ENCODE measurements at places on chromosomes 7 and 10.

DNA sequence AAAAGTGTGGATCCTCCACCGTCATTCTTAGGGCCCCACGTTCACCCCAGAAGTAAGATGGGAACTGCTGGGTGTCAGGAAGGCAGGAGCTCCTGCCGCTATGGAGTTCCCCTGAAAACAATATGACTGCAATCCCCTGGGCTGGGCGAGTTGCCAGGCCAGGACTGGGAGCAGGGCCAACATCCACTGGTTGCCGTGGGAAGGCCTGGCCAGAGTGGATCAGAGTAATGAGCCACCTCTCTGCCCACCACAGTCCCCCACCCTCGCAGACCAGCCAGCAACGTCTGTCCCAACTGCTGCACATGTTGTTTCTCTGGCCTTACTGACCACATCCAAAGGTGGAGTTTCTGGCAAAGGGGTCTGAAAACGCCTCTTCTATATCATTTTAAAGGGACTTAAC is 86.6 kb downstream of the STRA8 start:
- no peak overlapping the region for H3K27ac ChIP-seq
- no peaks in the 10 kb centered on the region for H3K4me1 ChIP-seq
- peaks cover 2% of the 10 kb centered on the region for H3K36me3 ChIP-seq
- H3K27me3 ChIP-seq = no peaks in the 10 kb centered on the region
- no peak overlapping the region for H3K4me3 ChIP-seq
- no peak for DNase-seq

GRCh38 chr7:88090671-88091070 is 129.2 kb downstream of the SRI start:
- H3K4me1 ChIP-seq = peaks cover 4% of the 10 kb centered on the region
- H3K4me3 ChIP-seq = no peak overlapping the region
- H3K27me3 ChIP-seq = peaks cover 3% of the 10 kb centered on the region
- H3K36me3 ChIP-seq = no peaks in the 10 kb centered on the region

DNA sequence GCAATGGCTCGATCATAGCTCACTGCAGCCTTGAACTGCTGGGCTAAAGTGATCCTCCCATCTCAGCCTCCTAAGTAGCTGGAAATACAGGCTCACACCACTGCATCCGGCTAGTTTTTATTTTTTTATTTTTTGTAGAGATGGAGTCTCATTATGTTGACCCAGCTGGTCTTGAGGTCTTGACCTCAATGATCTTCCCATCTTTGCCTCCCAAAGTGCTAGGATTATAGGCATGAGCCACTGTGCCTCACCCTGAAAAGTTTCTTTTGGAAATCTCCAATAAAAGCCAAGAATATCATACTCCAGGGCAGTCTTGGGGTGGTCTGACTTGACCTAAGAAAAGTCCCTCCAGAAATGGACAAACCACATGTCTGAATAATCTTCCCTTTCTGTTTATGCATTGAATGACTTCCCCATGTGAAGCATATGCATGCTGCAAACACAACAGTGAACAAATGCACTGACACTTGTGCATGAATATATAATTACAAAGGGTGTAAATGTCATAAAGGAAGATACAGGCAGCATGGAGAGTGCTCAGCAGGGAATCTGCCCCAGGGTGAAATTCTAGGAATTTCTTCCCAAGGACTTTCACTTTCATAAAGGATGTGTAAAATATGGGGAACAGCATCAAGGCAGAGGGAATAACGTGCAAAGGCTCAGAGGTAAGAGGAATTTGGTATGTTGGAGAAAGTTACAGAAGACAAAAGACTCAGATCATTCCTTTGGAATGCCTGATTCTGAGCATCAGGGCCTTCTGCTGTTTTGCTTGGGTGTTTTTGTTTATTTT is 142.4 kb upstream of the LYZL1 start:
- H3K27ac ChIP-seq = no peak overlapping the region
- H3K27me3 ChIP-seq = peaks cover 13% of the 10 kb centered on the region
- H3K4me1 ChIP-seq = no peaks in the 10 kb centered on the region
- no peak overlapping the region for H3K4me3 ChIP-seq

DNA sequence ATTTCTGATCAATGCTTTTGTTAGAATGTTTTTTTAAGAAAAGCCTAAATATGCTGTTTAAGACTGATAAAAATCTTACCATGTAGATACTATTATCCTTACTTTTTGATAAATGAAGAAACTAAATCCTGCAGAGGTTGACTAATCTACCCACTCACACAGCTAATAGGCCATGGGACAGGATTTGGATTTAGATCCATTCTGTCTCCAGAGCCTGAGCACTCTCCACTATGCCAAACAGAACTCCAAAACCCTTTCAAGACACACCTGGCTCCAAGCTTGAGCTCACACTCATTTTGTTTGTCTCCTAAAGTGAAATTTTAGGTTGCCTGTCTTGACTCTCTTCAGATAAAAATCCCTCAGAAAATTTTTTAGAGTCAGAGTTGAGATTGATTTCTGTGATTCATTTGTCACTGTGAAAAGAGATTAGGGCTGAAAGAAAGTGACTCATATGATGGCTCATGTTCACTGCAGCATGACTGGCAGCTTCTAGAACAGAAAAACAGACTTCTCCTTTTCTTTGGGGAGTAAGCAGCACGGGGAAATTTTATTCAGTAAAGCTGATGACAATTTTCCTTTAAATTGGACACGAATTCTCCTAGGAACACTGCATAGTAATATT is 132.3 kb upstream of the POT1 start:
- H3K27me3 ChIP-seq = no peaks in the 10 kb centered on the region
- H3K4me1 ChIP-seq = no peaks in the 10 kb centered on the region
- no peak overlapping the region for H3K27ac ChIP-seq
- no peak overlapping the region for H3K4me3 ChIP-seq
- no peak for DNase-seq
- no peaks in the 10 kb centered on the region for H3K36me3 ChIP-seq

GRCh38 chr10:113084031-113084430 is 134.0 kb downstream of the TCF7L2 start:
- no peaks in the 10 kb centered on the region for H3K27me3 ChIP-seq
- no peak overlapping the region for H3K4me3 ChIP-seq
- H3K27ac ChIP-seq = no peak overlapping the region

- no peak for DNase-seq
- H3K4me1 ChIP-seq = peaks cover 53% of the 10 kb centered on the region
- no peak overlapping the region for H3K4me3 ChIP-seq
- peaks cover 88% of the 10 kb centered on the region for H3K36me3 ChIP-seq
Observed at GRCh38 chr7:135152442-135152841, 4.6 kb downstream of the TMEM140 start.

GRCh38 chr7:31729195-31729804 is 42.3 kb downstream of the PPP1R17 start:
- H3K4me3 ChIP-seq = no peak overlapping the region
- no peak for DNase-seq

DNA sequence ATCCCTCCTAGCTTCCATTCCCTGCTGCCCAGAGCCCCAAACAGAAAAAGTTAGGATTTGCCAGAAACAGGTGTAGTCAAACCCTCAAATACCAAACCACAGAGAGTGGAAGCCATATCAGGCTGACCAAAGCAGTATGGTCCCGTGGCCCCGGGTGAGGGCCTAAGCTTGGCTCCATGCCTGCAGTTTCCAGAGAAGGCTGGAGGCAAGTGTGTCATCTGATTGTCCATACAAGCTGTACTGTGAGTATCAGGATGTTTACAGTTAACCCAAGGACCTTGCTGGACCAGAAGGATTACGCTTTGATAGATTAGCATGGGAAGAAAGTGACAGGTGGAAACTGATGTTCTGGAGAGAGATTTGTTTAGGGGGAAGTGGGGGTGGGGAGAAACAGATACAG is 96.3 kb downstream of the PRKAG2 start:
- no peaks in the 10 kb centered on the region for H3K27me3 ChIP-seq
- H3K27ac ChIP-seq = no peak overlapping the region
- H3K4me3 ChIP-seq = no peak overlapping the region
- H3K4me1 ChIP-seq = peaks cover 12% of the 10 kb centered on the region

- no peaks in the 10 kb centered on the region for H3K36me3 ChIP-seq
- no peak overlapping the region for H3K4me3 ChIP-seq
- H3K4me1 ChIP-seq = no peaks in the 10 kb centered on the region
- DNase-seq = no peak
- no peak overlapping the region for H3K27ac ChIP-seq
Observed at GRCh38 chr10:131653140-131653539, 247.7 kb upstream of the PPP2R2D start.

DNA sequence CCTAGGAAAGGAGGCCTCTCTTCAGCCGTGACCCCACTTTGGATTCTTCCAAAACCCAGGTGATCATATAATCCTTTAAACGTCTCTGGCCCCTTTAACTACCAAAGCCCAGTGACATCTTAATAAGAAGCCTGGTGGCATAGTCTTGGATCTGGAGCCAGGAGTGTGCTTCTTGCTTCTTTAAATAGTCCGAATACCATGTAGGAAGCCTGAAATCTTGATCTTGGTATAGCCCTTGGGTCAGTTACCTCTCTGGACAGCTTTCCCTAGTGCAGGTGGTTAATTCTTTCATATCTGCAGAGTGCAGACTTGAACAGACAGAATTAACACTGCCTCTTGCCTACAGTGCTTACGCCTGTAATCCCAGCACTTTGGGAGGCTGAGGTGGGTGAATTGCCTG is 138.6 kb upstream of the EFCAB10 start:
- H3K4me3 ChIP-seq = no peak overlapping the region
- no peaks in the 10 kb centered on the region for H3K4me1 ChIP-seq
- H3K36me3 ChIP-seq = no peaks in the 10 kb centered on the region
- DNase-seq = no peak
- H3K27ac ChIP-seq = no peak overlapping the region
- no peaks in the 10 kb centered on the region for H3K27me3 ChIP-seq

DNA sequence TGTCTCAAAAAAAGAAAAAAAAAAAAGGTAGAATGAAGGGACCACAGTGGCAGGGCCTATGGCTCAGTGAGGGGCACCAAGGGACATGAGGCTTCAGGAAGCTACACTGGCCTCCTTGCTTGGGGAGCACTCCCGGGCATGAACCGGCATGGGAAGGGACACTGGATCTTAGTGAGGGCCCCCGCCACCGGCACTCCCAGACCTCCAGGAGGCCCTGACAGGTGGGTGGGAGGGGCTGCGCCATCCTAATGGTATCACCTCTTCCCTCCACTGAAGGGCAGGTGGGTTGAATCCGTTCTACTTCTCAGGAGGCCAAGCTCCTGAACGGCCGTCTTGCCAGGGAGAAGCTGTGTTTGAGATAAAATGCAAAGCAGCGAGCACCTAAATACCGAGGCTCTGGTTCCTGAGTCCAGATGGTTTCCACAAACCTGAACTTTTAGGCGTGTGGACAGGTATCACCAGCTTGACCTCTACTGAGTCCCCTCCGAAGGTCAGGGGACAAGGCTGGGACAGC is 69.8 kb downstream of the C10orf143 start:
- DNase-seq = no peak
- no peaks in the 10 kb centered on the region for H3K4me1 ChIP-seq
- peaks cover 3% of the 10 kb centered on the region for H3K27me3 ChIP-seq
- no peak overlapping the region for H3K4me3 ChIP-seq
- no peak overlapping the region for H3K27ac ChIP-seq

- H3K27me3 ChIP-seq = peaks cover 34% of the 10 kb centered on the region
- H3K4me3 ChIP-seq = no peak overlapping the region
- H3K4me1 ChIP-seq = peaks cover 10% of the 10 kb centered on the region
- H3K27ac ChIP-seq = no peak overlapping the region
Observed at GRCh38 chr7:78015574-78016260, 217.1 kb downstream of the PHTF2 start.

DNA sequence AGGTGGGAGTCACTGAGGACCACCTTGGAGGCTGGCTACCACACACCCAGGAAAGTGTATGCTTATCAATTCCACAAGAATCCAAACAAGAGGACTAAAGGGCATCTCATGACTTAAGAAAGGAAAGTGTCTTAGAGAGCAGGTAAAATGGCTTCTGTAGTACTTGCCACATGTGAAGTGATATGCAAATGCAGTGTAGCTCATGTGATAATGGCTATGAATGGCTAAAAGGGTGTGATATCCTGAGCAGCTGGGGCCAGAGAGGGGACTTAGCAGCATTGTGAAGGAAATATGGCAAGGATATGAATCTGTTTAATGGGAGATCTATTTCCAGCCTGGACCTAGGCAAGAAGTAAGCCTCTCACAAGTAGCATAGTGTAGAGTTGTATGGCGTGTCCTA is 90.5 kb downstream of the BUB3 start:
- peaks cover 3% of the 10 kb centered on the region for H3K36me3 ChIP-seq
- H3K27me3 ChIP-seq = no peaks in the 10 kb centered on the region
- peaks cover 34% of the 10 kb centered on the region for H3K4me1 ChIP-seq
- no peak overlapping the region for H3K4me3 ChIP-seq
- no peak overlapping the region for H3K27ac ChIP-seq

DNA sequence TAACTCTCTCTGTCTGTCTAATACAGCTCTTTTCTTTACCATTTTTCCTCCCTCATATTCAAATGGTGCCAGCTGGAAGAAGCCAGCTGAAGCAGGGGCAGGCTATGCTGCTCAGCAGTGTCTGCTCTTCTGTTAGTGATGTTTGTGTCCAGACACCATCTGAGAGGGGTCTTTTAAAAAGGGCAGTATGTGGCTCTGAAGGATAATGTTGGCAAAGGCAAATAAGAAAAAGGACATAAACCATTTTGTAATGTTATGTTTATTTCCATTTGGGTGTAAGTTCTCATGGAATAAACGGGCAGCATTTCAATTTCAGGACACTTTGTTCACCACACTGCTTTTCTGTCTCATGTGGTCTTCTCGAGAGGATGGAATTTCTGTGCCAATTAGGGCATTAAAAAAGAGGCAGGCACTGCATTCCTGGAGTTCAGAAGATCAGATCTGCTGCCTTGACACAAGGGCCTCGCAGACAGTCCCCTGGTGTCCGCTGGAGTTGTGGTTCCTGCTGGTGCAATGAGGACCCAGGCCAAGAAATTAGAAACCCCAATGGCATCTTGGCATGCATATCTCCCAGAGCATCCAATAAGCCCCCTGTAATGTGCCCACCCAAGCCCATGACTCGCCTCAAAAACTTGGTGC is 109.0 kb upstream of the ELMO1 start:
- no peaks in the 10 kb centered on the region for H3K4me1 ChIP-seq
- no peaks in the 10 kb centered on the region for H3K36me3 ChIP-seq
- H3K27ac ChIP-seq = no peak overlapping the region

- H3K4me3 ChIP-seq = no peak overlapping the region
- H3K27me3 ChIP-seq = no peaks in the 10 kb centered on the region
- DNase-seq = peak; percentile 69
Observed at GRCh38 chr10:76547352-76547972, 1090.1 kb downstream of the KCNMA1 start.

GRCh38 chr7:115812794-115813193 is 217.8 kb downstream of the TFEC start:
- no peaks in the 10 kb centered on the region for H3K4me1 ChIP-seq
- H3K36me3 ChIP-seq = no peaks in the 10 kb centered on the region
- DNase-seq = no peak
- no peak overlapping the region for H3K27ac ChIP-seq
- no peaks in the 10 kb centered on the region for H3K27me3 ChIP-seq

- H3K27ac ChIP-seq = peak overlapping the region; percentile 66
- DNase-seq = peak; percentile 80
- peaks cover 8% of the 10 kb centered on the region for H3K36me3 ChIP-seq
- peaks cover 3% of the 10 kb centered on the region for H3K27me3 ChIP-seq
- peaks cover 30% of the 10 kb centered on the region for H3K4me1 ChIP-seq
- H3K4me3 ChIP-seq = no peak overlapping the region
Observed at GRCh38 chr10:97791824-97792721, 20.3 kb upstream of the SFRP5 start.

GRCh38 chr7:18257711-18258110 is 230.1 kb upstream of the PRPS1L1 start:
- no peak overlapping the region for H3K4me3 ChIP-seq
- no peaks in the 10 kb centered on the region for H3K4me1 ChIP-seq
- no peaks in the 10 kb centered on the region for H3K36me3 ChIP-seq
- H3K27me3 ChIP-seq = no peaks in the 10 kb centered on the region

Data from activated CD4-positive, alpha-beta T cell treated with anti-CD3 and anti-CD28 coated beads, Interleukin-2, amount 10 ng/mL, durations not matched to agents 7 days and 5 days (primary cell).